ENCODE measurements at places on chromosomes 4 and X.

- DNase-seq: no peak
Observed at GRCh38 chr4:113438596-113438995, 322.9 kb downstream of the CAMK2D start.

DNA sequence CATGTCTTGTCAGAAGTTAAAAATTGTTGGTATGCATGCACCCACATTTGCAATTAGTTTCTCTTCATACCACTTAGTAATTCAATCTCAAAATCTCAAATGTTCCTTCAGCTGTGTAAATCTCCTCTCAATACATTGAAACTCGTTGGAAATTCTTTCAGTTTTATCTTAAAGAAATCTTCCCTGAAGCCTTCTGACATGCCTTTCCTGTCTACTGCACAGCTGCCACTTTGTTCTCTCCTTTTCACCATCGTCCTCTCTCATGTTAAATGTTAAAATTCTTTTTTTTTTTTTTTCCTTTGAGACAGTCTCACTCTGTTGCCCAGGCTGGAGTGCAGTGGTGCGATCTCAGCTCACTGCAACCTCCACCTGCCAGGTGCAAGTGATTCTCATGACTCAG lies 30.9 kb downstream of the MCUB start:
- no peak for DNase-seq

DNA sequence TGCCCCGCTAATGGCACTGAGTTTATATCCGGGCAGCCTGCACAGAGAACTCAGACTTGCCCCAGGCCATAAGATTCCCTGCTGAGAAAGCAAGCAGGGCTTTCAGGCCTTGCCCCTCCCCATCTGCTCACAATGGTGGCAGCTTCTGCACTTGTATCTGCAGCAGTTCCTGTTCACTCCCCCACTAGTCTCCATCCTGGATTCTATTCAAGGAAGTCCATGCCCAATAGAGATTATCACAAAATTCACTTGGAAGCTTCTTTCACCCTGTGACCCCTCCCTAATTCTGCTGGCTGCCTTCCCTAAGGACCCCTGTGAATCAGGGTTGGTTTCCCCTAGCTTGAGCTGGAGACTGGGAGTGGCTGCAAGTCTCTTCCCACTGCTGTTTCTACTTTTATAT lies 34.5 kb upstream of the UCP1 start:
- no peak for DNase-seq

GRCh38 chrX:123731258-123731986 lies 1.4 kb downstream of the THOC2 start:
- no peak for DNase-seq

GRCh38 chrX:118156254-118156952 lies 39.8 kb upstream of the KLHL13 start:
- no peak for DNase-seq

DNA sequence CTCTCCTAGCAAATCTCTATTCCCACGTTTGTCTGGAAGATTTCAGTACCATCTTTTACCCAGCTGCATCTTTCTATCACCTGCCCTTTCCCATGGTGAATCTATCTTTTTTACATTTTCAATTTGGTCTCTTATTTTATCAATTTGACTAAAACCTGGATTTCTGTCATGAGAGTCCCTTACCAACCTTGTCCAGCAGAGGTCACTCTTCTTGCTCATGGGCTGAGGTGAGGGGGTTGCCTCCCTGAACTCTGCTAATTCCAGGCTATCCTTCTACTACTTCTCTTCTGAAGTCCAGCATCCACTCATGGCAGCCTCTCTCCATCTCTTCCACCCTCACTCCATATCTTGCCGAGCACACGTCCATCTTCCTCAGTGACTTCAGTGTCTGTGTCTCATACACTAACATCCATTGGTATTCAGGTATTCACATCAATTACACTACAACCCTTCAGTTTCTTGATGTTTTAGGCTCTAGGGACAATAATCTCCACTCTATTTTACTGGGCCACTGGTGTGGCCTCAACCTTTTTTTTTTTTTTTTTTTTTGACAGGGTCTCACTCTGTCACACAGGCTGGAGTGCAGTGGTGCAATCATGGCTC lies 17.8 kb upstream of the ZNF827 start:
- DNase-seq: no peak

DNA sequence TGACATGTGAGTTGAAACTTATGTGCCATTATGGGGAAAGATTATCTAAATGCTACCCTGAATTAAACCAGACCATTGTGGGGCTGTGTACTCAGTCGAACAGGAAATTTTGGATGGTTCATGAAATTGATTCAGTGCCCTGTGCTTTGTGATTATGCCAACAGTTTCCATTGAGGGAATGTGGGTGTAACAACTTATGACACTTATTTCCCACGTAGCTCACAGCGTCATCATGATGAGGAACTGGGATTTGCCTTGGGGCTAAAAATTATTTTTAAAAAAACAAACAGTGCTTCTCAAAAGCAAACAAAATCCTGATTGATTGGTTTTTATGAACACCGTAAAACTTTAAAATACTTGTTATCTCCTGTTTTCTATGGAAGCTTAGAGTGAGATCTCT lies 8.3 kb upstream of the CLTRN start:
- no peak for DNase-seq

DNA sequence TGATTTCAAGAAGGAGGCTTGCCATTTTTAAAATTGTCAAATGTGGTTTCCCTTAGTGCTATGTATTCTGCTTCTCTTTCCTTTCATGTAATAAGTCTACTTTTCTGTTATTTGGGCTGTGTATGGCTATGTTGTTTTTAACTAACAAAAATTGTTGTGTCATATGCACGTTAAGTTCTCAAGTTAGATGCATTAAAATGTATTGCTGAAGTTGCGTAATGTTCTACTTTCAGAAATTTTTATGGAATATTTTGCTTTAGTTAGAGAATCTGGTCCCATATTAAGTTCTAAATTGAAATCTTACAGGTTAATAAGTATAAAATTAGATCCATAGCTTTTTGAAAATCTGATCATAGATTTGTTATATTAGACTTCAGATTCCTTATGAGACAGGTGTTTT lies 133.2 kb downstream of the TLL1 start:
- DNase-seq: no peak

- no peak for DNase-seq
Observed at GRCh38 chrX:31057691-31058090, 14.2 kb downstream of the FTHL17 start.

- no peak for DNase-seq
Observed at GRCh38 chrX:53882331-53882730, 161.9 kb downstream of the PHF8 start.

DNA sequence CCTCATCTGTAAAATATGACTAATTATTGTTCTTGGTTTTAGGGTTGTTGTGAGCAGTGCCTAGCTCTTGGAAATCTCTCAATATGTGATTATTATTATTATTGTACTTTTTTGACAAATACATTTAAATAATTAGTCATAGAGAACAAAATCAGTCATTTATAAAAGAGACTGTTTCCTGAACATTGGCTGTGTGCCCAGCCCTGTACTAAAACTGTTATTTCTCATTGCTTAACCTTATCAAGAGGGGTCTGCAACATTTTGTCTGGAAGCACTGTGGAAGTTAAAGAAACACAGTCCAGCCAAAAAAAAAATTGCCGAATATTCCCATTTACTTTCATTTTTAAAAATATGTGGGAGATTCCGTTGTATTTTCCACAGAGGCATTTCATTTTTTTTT lies 989.2 kb upstream of the SLIT2 start:
- no peak for DNase-seq

GRCh38 chrX:19331831-19332230 lies 11.9 kb upstream of the PDHA1 start:
- DNase-seq: no peak

DNA sequence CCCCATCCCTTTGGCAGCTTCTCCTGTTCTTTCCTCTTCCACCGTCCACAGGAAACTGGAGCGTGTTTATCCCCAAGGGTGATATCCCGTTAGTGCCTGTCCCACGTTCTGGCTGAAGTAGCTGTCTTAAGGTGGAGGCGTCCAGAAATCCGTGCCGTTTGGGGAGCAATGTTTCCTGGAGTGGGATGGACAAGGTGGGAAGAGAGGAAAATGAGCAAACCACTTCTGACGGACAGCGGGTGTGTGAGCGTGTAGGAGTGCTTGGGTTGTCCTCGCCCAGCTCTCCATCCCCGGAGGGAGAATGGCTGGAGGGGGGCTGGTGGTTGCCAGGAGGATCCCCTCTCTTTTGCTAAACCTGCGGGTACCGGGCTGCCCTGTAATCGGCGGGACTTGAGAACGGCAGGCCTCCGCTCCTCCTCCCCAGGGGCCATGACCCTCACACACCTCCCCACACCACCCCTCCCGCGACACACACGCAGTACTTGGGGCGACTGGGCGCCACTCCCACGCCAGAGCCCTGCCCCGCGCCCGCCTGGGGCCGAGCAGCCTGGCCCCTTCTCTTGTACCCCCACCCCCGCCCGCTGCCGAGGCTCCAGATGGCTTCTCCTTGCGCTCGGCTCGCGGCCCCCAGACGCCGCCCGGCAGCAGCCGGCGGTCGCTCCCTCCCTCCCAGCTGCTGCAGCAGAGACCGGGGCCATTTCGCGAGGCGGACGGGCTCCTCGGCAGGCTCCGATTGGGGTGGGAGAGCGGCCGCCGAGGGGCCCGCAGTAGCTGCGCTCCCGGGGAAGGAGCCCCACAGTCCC lies 13.9 kb upstream of the PRDM8 start:
- DNase-seq: no peak

DNA sequence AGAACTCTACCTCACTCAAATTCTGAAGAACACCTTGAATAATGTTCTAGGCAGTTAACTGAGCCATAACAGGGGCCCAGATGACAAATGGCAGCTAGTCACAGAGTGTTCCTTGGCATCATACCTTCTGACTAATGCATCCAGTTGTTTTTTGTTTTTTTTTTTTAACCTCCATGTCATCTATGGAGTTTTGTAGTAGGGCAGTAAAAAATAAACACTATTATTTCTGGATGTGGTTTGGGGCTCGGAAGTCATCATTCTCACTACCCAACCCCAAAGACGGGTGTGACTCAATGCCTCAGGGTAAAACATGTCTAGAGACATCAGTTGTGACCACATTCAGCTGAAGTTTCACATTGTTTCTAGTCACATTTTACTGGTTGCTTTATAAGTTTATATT lies 31.2 kb upstream of the MCF2 start:
- no peak for DNase-seq

- DNase-seq: no peak
Observed at GRCh38 chrX:37409278-37409677, 60.1 kb downstream of the PRRG1 start.

GRCh38 chr4:152700151-152700550 lies 20.4 kb upstream of the TMEM154 start:
- no peak for DNase-seq

DNA sequence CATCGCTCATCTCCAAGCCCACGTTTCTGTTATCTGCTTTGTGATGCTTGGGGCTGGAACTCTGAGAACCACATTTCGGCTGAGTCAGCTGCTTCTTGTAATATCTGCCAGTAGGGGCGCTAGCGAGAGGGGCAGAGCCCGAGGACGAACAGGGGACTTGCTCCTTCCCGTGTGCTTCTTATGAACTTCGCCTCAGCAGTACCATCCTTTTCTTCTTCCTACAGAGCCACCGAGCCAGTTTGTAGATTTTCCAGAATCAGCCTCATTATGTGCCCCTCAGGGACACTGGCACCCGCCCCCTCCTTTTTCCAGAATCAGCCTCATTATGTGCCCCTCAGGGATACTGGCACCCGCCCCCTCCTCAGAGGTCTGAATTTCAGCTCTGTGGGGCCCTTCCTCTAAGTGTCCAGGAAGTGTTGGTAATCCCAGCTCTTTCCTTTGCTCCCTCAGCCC lies 441.7 kb upstream of the RASGEF1B start:
- no peak for DNase-seq

- no peak for DNase-seq
Observed at GRCh38 chr4:110533940-110534339, 58.0 kb downstream of the ENPEP start.

- no peak for DNase-seq
Observed at GRCh38 chr4:18686338-18687037, 664.9 kb upstream of the LCORL start.

DNA sequence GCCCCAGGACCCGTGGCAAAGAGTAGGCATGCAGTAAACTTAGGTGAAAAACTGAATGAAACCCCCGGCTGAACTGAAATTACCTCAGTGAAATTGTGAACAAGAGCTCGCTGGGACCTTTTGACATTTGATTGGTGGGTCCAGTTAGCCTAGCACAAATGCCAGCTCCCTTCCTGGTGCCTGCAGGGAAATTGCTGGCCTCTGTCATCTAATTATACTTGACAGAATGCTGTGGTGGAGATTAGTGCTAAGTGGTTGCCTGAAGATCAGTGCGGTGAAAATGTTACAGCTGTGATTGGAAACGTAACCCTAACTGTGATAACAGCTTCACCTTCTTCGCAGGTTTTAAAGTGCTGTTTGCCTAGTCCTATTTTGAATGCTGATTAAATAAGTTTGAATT lies 43.0 kb downstream of the ADD1 start:
- no peak for DNase-seq

DNA sequence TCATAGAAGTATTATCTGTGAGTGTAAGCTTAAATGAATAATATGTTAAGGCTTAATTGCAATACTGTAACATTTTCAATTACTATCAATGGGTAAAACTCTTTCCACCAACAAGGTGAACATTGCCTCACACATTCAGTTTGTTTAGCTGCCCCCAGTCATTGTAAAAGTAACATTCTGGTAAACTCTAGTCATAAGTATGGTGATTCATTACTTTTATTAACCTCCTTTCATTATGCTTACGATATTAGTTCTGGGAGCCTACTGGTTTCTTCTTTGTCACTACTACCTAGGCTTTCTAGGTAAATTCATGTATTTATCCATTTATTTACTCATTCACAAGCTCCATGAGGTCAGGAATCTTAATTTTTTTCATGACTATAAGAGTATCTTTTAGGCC lies 412.8 kb upstream of the SLIT2 start:
- no peak for DNase-seq
